ENCODE measurements at places on chromosomes 1 and 21.

- DNase-seq: no peak
Measured at GRCh38 chr1:213075725-213076124, 24.7 kb downstream of the RPS6KC1 start.

DNA sequence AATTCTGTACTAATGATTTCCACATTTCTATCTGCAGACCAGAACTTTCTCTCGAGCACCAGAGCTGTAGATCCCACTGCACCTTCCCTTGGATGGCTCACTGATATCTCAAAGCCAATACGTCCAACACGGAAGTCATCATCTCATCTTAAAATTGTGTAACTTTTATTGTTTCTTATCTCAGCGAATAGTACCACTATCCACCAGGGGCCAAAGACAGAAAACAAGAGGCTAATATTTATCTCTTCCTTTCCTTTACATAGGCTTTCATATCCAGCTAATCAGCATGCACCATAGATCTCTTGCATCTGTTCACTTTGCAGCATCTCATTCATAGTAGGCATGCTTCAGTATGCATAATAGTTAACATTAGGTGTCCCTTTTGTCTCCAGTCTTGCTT, 303.6 kb downstream of the PTPRC start:
- DNase-seq: no peak

GRCh38 chr1:95127380-95127779, 10.2 kb downstream of the TLCD4 start:
- DNase-seq: no peak

DNA sequence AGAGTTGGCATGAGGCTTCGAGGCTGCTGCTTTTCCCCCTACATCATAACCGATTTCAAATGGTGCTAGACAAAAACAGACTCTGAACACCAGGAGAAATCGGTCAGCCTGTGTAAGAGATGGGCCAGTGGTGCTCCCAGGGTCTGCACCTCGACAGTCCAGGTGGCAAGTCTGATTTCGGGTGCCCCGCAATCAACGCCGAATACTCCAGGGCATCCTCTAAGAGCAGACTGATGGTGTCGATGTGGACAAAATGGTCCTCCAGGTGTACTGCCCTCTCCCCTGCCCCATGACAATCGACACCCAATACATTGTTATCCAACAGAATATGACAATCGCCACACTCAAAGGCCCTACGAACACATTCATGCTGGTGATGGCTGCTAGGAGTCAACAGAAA, 50.0 kb downstream of the CD46 start:
- no peak for DNase-seq

DNA sequence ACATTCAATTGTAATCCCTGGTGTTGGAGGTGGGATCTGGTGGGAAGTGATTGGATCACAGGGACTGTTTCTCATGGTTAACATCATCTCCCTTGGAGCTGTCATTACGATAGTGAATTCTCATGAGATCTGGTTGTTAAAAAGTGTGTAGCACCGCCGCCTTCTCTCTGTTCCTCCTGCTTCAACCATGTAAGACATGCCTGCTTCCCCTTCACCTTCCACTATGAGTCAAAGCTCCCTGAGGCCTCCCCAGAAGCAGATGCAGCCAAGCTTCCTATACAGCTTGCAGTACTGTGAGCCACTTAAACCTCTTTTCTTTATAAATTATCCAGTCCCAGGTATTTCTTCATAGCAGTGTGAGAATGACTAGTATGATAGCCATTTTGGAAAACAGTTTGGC, 30.1 kb upstream of the TRIM62 start:
- DNase-seq: no peak

DNA sequence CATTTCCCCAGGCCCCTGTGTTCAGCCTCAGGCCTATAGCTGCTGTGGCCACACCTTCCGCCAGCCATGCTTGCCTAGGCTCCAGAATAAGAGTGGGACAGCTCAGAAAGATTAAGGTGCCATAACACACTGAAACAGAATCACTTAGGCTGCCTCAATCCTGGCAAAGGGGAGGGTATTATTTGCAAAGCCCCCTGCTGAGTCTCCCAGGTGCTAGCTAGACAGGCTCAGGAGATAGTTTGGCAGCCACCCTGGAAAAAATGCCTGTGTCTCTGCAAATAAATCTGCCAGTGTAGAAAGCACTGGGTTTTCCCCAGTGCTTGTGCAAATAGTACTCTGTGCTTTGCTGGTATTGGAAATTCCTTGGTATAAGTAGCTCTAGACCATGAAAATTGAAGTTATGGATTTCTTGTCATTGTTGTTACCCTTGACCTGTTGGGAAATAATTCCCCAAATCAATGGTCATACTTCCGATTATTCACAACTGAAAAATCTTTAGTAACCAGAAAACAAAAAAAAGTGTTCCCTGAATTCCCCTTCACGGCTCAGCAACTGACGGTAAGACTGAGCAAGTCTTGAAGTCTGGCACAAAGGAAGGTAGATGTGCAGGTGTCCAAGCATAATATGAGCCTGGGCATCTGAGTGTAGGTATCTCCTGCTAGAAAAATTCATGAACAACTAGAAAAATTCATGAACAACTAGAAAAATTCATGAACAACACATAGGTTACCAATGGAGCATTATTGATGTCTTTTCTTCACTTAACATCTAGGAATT, 56.9 kb downstream of the PROX1 start:
- no peak for DNase-seq

GRCh38 chr1:98732985-98733781, 71.7 kb downstream of the SNX7 start:
- no peak for DNase-seq

DNA sequence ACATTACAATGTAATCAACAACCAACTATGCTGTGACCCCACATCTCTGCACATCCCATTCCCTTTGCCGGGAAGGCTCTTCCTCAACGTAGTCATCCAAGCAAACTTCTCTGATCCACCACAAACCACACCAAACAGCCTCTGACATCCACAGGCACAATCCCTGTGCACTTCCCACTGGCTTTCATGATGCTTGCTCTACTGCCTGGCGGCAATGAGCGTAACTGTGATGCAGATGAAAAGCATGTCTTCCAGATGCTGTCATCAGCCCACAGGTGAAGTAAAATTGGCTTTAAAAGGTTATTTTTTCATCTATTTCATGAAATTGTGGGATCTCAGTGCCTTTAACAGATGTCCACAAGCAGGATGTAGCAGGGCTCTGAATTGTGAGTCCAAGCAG, 635.2 kb downstream of the SMYD3 start:
- no peak for DNase-seq

- DNase-seq: no peak
Measured at GRCh38 chr1:221829327-221830015, 87.6 kb upstream of the DUSP10 start.

- no peak for DNase-seq
Measured at GRCh38 chr1:228827019-228827418, 91.7 kb downstream of the RHOU start.

- DNase-seq: no peak
Measured at GRCh38 chr1:171961861-171962260, 120.6 kb downstream of the DNM3 start.

GRCh38 chr1:2534687-2535441, 4.8 kb upstream of the HES5 start:
- DNase-seq: peak; percentile 88

GRCh38 chr21:43025636-43026180, 49.9 kb downstream of the CBS start:
- no peak for DNase-seq

DNA sequence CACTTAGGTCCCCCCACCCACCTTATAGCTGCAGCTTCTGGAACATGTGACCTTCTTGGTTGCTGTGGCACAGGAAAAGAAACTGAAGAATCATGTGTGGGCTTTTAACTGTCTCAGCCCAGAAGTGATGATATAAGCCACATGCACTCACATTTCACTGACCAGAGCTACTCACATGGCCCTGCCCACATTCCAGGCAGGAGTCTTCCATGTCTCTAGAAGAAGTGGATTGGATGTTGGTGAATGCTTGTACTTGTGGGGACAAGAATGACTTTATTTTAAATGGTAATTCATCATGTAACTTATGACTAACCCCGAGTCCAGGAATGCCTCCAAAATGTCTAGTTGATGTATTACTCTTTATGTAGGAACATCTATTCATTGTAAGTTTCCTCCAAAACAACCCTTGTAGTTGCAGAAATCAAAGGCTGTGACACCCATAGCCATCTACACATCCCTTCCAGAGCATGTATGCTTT, 15.8 kb upstream of the CAMK1G start:
- no peak for DNase-seq

- no peak for DNase-seq
Measured at GRCh38 chr1:101086783-101087182, 61.2 kb upstream of the DPH5 start.

DNA sequence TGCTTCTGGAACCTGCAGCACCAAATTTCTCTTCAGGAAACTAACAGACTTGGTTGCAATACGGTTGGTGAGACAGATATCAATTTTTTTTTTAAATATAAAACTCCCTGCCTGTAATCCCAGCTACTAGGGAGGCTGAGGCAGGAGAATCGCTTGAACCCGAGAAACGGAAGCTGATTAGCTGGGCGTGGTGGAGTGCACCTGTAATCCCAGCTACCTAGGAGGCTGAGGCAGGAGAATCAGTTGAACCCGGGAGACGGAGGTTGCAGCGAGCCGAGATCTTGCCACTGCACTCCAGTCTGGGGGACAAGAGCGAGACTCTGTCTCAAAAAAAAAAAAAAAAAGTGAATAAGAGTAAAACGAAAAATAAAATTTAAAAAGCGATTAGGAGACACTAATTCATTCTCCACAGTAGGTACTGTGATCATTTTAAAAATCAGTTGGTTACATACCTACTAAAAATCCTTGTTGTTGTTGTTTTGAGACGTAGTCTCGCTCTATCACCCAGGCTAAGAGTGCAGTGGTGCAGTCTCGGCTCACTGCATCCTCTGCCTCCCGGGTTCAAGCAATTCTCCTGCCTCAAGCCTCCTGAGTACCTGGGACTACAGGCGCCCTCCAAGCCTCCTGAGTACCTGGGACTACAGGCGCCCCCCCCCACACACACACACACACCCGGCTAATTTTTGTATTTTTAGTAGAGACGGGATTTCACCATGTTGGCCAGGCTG, 796 bp upstream of the RBM8A start:
- no peak for DNase-seq

DNA sequence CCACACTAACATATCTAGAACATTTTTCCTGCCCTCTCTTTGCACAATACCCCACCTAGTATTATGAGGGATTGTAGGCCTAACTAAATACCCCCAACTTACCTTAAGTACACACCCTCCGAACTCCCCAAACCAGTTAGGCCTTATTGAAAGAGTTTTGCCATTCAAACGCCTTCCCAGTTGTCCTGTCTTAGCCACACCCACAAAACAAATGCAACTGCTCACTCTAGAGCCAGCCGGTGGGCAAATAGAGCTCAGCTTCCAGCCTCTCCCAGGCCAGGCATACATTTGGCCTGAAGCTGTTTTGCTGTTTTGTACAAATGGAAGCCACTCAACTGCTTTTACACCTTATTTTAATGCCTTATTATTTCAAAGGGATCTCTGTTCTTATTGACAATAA, 224.2 kb upstream of the RUNX1 start:
- DNase-seq: no peak

DNA sequence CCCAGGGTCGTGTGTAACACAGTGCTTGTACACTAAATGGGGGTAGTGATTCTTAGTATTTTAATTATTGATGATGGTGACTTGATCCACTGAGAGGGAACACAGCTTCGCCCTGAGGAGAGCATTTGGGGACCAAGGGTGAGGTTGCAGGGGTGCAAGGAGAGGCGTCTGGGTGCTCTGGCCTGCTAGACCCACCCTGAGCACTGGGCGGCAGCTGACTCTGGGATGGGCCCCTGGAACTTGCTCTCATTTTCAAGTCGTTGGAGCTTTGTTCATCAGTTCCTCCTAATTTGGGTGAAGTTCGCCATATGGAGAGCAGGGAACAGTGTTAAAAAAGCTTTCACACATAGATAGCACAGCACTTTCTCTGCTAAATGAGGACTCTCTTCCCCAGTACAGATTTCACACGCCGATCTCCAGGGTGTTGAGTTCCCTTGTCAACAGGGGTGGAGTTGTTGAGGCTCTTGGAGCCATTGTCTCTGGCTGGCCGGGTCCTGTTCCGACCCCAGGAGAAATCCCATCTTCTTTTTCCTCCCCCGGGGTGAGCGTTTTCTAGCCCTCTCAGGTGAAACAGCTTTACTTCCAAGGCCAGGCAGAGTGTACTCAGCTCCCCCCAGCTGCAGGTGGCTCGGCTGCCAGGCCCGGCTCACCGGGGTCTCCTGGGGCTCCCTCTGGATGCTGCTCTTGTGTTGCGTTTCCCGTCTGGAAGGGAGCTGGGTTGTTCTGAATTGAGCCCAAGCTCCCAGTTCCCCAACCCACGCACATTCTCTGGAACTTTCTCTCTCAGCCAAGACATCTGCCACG, 367.4 kb downstream of the RPS6KC1 start:
- no peak for DNase-seq

- no peak for DNase-seq
Measured at GRCh38 chr1:109547463-109548320, 723 bp upstream of the GNAI3 start.

- DNase-seq: no peak
Measured at GRCh38 chr1:182739545-182739944, 50.0 kb upstream of the NPL start.

GRCh38 chr21:37207441-37208009, 59.6 kb downstream of the VPS26C start:
- DNase-seq: peak; percentile 45

- DNase-seq: no peak
Measured at GRCh38 chr1:57024855-57025254, 59.0 kb upstream of the C8B start.

- DNase-seq: no peak
Measured at GRCh38 chr1:47678464-47678980, 240.7 kb downstream of the FOXD2 start.

- no peak for DNase-seq
Measured at GRCh38 chr1:234691567-234691966, 81.6 kb upstream of the IRF2BP2 start.

GRCh38 chr1:78143152-78143551, 97.4 kb downstream of the GIPC2 start:
- DNase-seq: peak; percentile 47

DNA sequence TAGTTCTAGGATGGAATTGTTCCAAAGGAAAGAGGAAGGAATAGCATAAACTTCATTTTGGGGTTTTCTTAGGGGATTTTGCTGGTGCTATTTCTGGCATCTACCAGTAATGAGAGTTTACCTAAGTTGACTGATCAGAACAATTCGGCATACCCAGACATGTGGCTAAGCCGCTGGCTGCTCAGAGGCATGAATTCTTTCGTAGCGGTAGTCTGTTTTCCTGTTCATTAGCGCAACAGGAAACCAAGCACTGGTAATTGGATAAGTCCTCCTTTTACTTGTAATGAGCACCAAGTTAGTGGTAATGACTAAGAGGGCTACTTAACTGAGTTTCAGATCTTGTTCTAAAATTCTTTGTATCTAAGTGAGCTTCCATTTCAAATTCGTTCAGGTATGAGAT, 38.6 kb downstream of the C21orf91 start:
- peak; percentile 16 for DNase-seq

GRCh38 chr21:41161428-41161827, 6.5 kb upstream of the BACE2 start:
- DNase-seq: no peak

- DNase-seq: peak; percentile 47
Measured at GRCh38 chr1:7745783-7746182, 25.3 kb upstream of the VAMP3 start.
